ENCODE measurements at places on chromosomes 7 and 10.

DNA sequence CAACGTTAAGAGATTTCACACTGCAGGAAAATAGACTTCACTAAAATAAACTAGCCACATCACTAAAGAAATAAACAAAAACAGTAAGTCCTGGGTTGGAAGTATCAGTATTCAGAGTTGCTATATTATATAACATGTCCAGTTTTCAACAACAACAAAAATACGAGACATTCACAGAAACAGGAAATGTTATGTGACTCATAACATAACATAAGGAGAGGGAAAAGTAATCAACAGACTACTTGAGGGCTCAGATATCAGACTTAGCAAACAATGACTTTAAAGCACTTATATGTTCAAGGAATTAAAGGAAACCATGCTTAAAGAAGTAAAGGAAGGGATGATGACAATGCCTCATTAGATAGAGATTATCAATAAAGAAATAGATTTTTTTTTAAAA, 73.5 kb upstream of the MKLN1 start:
- DNase-seq: no peak

DNA sequence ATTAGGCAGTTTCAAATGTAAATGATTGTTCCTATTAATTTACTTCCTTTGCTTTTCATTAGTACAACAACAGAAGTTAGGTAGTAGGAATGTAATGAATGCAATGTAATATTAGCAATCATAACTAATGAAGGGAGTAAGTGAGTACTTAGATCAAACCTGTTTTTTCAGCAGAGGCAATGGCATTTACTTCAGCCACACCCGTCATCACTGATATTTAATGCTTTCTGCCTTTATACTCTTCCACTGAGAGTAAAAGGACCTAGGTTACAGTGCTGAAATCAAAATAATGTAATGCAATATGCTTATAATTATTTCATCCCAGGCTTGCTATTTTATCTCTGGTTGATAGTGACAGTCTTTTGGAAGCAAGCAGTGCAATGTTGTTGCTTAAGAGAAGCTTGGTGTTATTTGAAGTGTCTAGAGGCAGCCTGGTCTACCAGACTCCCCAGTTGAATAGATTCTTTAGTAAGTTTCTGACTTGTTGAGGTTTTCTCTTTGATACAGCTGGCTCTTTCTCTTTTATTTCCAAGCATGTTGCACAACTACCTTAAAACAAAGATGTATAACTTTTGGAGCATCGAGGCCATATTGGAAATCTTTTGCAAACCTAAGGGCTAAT, 149.4 kb downstream of the RNLS start:
- DNase-seq: no peak

DNA sequence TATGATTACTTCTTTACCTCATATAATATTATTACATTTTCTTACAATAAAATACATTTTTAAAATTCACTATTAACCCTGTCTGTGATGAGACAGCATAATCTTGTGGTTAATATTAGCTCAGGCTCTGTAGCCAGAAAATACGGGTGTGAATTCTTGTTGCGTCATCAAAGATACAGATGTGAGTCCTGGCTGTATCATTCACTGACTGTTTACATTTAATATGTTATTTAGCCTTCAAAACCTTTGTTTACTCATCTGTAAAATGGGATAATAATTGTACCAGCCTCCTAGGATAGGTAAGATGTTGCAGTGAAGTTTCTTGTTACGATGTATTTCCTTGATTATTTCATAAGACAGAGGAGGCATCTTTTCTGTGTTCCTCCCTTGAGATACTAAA, 184.7 kb upstream of the PRPS1L1 start:
- no peak for DNase-seq

GRCh38 chr7:130377178-130377577, 3.1 kb upstream of the CPA1 start:
- no peak for DNase-seq

- no peak for DNase-seq
Measured at GRCh38 chr7:34128762-34129161, 223.4 kb downstream of the BMPER start.
